ENCODE measurements at places on chromosomes 7 and 10.

DNA sequence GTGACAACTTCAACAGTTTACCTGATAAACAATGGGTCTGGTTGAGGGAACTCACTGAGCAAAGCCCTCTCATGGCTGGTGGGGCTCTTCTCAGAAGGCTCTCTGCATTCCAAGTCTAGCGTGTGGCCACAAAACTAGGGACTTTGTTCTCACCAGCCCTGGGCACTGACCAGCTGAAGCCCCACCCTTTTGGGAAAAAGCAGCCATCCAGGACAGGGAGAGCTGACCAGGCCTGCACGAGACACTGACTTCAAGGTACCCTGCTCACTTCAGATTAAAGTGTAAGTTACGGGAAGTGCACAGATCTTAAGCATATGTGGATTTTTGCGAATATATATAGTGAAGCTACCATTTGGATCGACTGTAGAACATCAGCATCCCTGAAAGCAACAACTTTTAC is 67.4 kb upstream of the LRRC4 start:
- H3K27me3 ChIP-seq: peaks cover 5% of the 10 kb centered on the region
- H3K4me1 ChIP-seq: no peaks in the 10 kb centered on the region
- H3K27ac ChIP-seq: no peak overlapping the region
- DNase-seq: no peak
- no peak overlapping the region for H3K4me3 ChIP-seq
- no peaks in the 10 kb centered on the region for H3K36me3 ChIP-seq

DNA sequence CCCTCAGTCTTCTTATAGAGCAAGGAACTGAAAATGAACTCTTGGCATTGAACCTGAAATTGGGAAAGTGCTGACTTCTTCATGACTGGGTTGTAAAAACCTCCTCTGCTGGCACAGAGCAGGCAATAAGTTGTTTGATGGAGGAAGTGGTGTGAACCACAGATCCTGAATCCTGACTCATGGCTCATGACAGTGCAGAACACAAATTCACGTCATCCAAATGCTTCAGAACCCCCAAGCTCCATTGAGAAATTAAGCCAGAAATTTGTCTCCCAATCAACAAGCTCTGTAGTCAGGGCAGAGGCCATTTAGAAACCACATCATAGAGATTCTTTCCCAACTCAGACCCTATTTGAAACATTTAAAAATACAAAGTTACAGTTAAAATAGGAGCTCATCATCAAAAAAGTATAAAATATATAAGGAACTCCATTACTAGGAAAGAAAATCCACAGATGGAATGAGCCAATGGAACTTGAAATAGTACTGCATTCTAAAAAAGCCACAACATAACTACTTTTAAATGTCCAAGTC is 10.3 kb upstream of the STK17A start:
- peak overlapping the region; percentile 99 for H3K27ac ChIP-seq
- H3K36me3 ChIP-seq: no peaks in the 10 kb centered on the region
- no peaks in the 10 kb centered on the region for H3K27me3 ChIP-seq

DNA sequence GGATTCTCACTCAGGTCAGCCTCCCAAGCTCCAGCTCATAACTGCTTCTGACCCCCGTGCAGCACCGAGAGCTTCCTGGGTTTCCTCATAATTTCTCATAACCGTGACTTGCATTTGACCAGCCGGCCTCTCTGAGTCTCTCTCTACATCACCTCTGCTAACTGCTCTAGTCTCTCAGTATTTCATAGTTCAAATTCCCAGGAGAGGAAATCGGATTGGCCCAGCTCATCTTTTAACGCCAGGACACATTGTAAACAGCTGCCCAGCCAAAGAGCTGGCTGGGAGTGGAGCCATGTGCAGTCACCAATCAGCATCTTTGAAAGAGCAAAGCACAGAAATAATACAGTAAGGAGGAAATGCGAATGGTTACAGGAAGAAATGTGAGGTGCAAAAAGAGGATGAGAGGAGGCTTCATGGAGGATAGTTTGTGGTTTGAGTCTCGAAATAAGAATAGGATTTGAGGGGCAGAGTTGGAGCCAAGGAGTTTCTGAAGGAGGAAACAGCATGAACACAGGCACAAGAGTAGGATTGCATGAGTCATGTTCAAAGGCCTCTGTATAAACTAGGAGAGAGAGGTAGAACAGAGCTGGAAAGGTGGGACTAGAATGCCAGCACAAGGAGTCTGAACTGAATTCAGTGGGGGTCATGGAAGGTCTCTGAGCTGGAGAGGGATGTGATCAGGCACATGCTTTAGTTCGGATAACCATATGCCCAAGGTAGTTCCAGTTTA is 15.2 kb upstream of the LBX1 start:
- no peak overlapping the region for H3K4me3 ChIP-seq
- H3K36me3 ChIP-seq: no peaks in the 10 kb centered on the region
- peaks cover 27% of the 10 kb centered on the region for H3K27me3 ChIP-seq
- H3K27ac ChIP-seq: no peak overlapping the region

- H3K36me3 ChIP-seq: peaks cover 41% of the 10 kb centered on the region
- peak overlapping the region; percentile 97 for H3K27ac ChIP-seq
- peaks cover 55% of the 10 kb centered on the region for H3K4me1 ChIP-seq
- H3K27me3 ChIP-seq: no peaks in the 10 kb centered on the region
- H3K4me3 ChIP-seq: no peak overlapping the region
These were observed 95.5 kb downstream of the CTBP2 start for GRCh38 chr10:125064681-125065492.

GRCh38 chr10:77244286-77244685 is 393.3 kb downstream of the KCNMA1 start:
- H3K27me3 ChIP-seq: no peaks in the 10 kb centered on the region
- H3K36me3 ChIP-seq: no peaks in the 10 kb centered on the region
- no peak overlapping the region for H3K27ac ChIP-seq

DNA sequence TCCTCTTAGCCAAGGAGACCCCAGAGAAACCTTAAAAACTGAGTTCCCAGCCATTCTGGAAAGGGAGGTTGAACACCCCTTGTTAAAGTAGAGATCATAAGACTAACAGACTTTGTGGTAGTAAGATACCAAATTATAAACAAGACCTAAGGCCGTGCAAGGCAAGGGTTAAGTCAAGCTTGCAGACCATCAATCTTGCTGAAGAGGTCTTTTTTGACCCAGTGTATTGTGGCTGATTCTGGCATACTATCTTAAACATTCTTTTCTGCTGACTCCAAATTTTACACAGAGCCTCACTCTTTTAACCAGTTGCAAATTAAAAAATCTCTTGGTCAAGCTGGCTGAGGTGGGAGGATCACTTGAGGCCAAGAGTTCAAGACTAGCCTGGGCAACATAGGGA is 1.2 kb upstream of the TBRG4 start:
- H3K27me3 ChIP-seq: no peaks in the 10 kb centered on the region
- peaks cover 19% of the 10 kb centered on the region for H3K36me3 ChIP-seq
- H3K4me3 ChIP-seq: peak overlapping the region; percentile 72
- H3K27ac ChIP-seq: no peak overlapping the region
- no peak for DNase-seq

DNA sequence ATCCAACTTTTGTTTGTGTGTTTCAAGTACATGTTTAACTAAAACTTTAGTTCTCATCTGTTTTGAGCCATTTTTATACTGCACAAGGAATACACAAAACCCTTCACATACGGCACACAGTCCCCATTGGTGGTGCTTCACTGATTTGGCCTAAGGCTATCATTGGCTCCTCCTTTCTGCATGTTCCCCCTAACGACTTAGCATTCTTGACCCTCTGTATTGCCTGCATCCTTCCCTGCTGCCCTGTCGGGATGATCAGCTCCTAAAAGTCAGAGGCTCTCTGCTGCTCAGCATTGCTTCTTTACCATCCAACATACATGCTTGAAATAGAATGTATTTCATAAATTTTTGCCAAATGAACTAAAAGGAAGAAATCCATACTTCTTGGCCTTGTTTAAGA is 111.4 kb upstream of the ABCB5 start:
- no peak for DNase-seq
- H3K27ac ChIP-seq: no peak overlapping the region
- H3K36me3 ChIP-seq: no peaks in the 10 kb centered on the region

DNA sequence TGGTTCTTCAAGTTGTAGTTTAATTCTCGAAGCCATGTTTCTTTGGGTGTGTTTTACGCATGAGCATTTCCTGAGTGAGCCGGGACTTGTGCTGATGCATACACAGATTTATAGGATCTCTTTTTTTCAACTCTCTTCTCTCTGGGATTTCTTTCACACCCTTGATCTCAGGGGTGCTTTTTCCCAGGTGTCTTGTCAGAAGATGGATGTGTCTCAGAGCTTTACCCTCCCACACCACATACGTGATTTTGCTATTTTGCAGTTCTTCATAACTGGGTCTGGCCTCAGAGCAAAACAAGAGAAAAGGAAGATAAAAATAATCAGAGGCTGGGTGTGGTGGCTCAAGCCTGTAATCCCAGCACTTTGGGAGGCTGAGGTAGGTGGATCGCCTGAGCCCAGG is 177.0 kb downstream of the CAMK1D start:
- H3K36me3 ChIP-seq: no peaks in the 10 kb centered on the region
- H3K4me1 ChIP-seq: no peaks in the 10 kb centered on the region
- no peak overlapping the region for H3K4me3 ChIP-seq
- H3K27ac ChIP-seq: no peak overlapping the region
- H3K27me3 ChIP-seq: no peaks in the 10 kb centered on the region

- no peak for DNase-seq
- no peak overlapping the region for H3K4me3 ChIP-seq
- peaks cover 3% of the 10 kb centered on the region for H3K4me1 ChIP-seq
- peaks cover 12% of the 10 kb centered on the region for H3K36me3 ChIP-seq
- H3K27ac ChIP-seq: no peak overlapping the region
- H3K27me3 ChIP-seq: no peaks in the 10 kb centered on the region
These were observed 4.4 kb downstream of the SLC12A9 start for GRCh38 chr7:100856871-100857282.

DNA sequence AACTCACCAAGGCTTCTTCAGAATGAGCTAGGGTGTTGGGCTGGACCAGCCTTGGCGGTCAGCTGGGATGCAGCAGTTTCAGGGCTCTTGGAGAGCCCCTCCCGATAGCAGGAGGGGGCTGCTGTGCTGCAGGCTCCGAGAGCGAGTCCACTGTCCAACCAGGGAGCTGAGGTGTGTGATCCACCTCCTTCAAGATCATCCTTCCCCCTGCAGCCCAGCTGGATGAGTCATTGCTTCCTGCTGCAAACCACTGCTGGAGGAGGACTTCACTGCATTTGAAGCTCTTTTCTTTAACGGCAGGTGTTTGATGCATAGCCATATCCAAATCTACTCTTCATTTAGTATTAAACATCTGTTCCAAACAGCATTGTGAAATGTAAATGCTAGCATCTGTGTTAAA is 54.2 kb upstream of the EBF3 start:
- no peak overlapping the region for H3K4me3 ChIP-seq
- H3K4me1 ChIP-seq: peaks cover 3% of the 10 kb centered on the region
- no peaks in the 10 kb centered on the region for H3K36me3 ChIP-seq

GRCh38 chr7:114988026-114988425 is 66.1 kb downstream of the MDFIC start:
- no peak overlapping the region for H3K4me3 ChIP-seq
- no peak for DNase-seq
- H3K4me1 ChIP-seq: peaks cover 13% of the 10 kb centered on the region

DNA sequence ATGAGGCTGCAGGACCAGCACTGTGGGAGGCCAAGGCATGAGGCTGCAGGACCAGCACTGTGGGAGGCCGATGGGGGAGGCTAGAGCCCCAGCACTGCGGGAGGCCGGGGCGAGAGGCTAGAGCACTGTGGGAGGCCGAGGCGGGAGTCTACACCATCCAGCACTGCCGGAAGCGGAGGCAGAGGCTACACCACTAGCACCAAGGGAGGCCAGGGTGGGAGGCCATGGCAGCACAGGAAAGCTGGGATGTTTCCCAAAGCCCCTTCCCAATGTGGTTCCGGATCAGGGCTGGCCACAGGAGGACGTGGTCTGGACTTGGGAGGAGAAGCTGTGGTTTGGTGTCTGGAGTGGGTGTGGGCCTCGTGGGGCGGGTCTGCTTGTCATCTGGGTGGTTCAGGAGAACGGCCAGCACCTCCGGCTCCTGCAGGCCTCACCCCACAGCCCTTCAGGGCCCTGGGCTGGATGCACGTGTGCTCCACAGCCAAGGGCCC is 43.6 kb downstream of the PDGFA start:
- no peaks in the 10 kb centered on the region for H3K27me3 ChIP-seq
- no peak overlapping the region for H3K4me3 ChIP-seq
- peaks cover 20% of the 10 kb centered on the region for H3K4me1 ChIP-seq

- H3K4me3 ChIP-seq: no peak overlapping the region
- no peaks in the 10 kb centered on the region for H3K36me3 ChIP-seq
- no peak overlapping the region for H3K27ac ChIP-seq
- H3K27me3 ChIP-seq: peaks cover 4% of the 10 kb centered on the region
- H3K4me1 ChIP-seq: peaks cover 11% of the 10 kb centered on the region
These were observed 241.8 kb upstream of the PRSS58 start for GRCh38 chr7:142499635-142500034.

DNA sequence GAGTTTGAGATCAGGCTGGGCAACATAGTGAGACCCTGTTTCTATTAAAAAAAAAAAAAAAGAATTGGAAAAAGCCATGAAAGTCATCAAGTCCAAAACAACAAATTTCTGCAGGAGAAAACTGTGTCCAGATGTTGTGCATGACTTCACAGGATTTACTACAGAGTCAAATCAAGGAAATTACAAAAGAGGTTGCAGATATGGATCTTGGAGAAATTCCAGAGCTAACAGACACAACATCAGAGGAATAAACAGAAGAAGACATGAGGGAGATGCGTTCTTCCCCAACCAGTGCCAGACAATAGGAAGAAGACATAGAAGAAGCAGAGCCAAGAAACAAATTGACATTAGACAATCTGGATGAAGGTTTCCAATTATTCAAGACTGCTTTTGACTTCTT is 24.3 kb upstream of the KCNIP2 start:
- no peaks in the 10 kb centered on the region for H3K4me1 ChIP-seq
- no peak overlapping the region for H3K27ac ChIP-seq
- no peaks in the 10 kb centered on the region for H3K36me3 ChIP-seq
- H3K4me3 ChIP-seq: no peak overlapping the region
- H3K27me3 ChIP-seq: no peaks in the 10 kb centered on the region

DNA sequence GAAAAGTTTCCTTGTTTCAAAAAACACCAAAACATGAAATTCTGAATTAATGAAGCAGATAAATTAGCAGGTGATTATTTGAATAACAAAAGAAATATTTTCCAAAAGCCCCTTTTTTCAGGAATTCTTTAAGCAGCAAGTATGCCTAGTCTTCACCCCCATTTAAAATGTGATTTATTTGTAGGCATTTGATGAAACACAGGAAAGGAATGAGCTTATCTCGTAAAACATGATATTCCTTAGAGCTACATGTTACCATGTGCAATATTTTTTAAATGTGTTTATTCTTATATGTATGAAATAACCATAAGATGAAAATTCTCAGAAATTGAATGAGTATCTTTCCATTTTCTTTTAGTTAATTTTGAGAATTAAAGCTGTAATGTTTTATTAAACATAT is 106.1 kb downstream of the CHN2 start:
- peak overlapping the region; percentile 54 for H3K27ac ChIP-seq
- H3K4me1 ChIP-seq: peaks cover 29% of the 10 kb centered on the region
- no peak for DNase-seq
- H3K36me3 ChIP-seq: no peaks in the 10 kb centered on the region

GRCh38 chr10:42149027-42149700 is 489.2 kb downstream of the ZNF33B start:
- no peaks in the 10 kb centered on the region for H3K36me3 ChIP-seq
- H3K27ac ChIP-seq: no peak overlapping the region
- H3K27me3 ChIP-seq: no peaks in the 10 kb centered on the region
- no peak overlapping the region for H3K4me3 ChIP-seq
- H3K4me1 ChIP-seq: no peaks in the 10 kb centered on the region
- DNase-seq: peak; percentile 59

Measured in RWPE2 (cell line).